Hindlimb muscle (tissue), 1 donor: ENCODE measurements at places on chromosomes 2 and 18.
A peak's percentile ranks its signal among the peaks of the same experiment; 100 is the strongest.

- peak; percentile 89 for DNase-seq
Observed at GRCh38 chr2:238203094-238203972, at the start of gene ILKAP. Gene ILKAP (minus strand): TSS chr2:238203695. CDS start chr2:238203553, 142 bp downstream.

GRCh38 chr2:18829251-18829902, 240.0 kb upstream of the NT5C1B start:
- DNase-seq, result no peak

DNA sequence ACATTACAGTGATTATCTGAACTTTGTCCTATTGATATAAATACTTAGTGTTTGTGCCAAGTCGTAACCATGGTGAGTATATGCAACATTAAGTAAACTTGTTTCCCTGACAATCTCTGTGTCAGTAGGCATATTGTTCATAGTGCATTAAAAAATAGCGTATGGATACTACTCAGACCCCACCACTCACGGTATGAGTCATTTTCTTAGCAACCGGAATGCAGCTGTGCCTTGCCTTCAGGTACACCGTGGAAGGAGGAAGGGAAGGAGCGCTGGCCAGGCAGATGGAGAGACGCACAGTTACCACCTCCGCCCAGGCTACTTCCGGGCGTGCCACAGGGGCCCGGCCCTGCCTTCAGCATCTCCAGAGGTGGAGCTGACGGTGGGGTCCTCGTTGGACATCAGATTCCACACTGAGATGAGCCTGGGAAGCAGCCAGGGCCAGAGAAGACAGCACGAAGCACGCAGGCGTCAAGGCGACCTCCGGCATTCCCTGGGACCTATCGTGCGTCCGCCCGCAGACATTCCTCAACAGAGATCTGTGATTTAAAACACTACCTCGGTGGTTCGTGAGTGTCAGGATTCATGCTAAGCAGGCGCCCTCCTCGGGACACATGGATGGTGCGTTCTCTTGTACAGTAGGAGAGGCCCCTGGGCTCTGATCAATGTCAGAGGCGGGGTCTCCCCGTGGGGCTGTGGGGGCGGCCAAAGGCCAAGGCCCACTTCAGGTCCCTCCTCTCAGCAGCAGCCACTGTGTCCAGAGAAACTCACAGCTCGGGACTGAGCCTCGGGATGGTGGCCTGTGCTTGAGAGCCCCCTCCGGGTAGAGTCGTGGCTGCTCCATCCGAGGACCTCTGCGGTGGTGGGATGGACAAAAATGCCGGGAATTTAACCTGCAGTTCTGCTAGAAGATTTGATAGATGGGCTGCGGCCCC, 82.2 kb upstream of the HDAC4 start:
- DNase-seq, result no peak

- DNase-seq, result no peak
Observed at GRCh38 chr2:227397562-227397961, 9.8 kb upstream of the SCYGR1 start.

DNA sequence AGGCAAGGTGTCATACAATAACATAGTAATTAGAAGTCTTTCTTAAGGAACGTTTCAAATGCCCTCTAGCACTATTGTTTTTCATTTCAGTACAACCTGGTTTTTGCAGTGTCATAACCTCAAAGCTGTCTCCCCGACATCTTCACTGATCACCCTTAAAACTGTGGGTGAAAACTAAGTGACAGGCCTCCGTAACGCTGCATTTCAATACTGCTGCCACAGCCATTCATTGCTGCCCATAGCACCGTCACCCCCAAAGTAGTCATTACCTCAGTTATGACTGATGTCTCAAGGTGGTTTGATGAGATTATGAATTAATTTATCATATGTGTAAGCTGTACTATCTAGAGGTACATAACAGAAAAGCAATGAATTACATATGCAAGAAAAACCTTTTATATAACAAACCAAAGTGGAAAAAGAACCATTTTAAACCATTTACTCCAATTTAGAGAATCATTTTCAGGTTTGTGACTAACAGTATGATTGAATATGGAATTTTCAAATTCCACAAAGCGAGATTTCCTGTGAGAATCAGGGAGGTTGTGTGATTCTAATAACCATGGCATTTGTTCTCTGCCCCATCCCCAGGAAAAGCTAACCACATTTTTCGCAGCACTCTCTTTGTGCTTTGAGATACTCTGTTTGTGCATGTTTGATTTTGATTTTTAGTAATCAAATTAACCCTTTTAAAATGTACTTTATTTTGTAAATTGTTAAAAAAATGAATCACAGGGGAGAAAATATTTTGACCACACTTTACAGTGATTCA, 263.0 kb downstream of the PTGR3 start:
- no peak for DNase-seq

DNA sequence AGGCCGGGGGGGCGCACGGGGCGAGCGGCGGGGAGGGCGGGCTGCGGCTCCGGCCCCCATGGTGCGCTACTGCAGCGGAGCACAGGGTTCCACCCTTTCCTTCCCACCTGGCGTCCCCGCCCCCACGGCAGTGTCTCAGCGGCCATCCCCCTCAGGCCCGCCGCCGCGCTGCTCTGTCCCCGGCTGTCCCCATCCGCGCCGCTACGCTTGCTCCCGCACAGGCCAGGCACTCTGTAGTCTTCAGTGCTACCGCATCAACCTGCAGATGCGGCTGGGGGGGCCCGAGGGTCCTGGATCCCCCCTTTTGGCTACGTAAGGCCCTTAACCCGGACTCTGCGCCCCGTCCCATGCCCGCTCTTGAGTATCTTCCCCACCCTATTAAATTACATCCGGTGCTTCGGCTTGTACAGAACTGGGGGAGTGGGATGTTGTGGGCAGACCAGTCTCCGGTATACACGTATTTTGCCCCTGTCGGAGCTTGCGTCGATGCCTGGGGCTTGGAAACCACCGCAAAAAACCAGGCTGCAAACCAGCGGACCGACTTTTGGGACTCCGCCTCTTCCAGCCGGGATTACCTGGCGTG, 598 bp upstream of the WBP1 start:
- peak; percentile 73 for DNase-seq

DNA sequence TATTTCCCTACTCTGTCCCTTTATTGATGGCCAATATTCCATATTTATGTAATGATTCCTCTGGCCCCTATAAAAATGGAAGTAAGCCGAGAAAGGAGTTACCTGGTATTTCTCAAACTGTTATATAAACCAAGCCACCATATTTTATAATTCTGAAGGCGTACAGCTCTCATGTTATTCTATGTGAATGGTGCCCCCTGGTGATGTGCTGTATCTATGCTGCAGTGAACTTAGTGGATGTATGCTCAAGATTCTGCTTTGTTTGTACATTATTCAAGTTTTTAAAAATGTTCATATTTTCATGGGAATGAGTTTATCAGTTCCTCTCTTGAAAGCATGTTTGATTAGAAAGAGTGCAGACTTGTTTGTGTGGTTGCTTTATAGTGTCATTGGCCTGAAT, 194.5 kb upstream of the LRRTM1 start:
- no peak for DNase-seq
